Activated CD4-positive, alpha-beta T cell treated with anti-CD3 and anti-CD28 coated beads for 4 hours (primary cell): ENCODE measurements at places on chromosomes 2 and 18.

GRCh38 chr2:128275498-128276045, 43.1 kb downstream of the HS6ST1 start:
- no peak for DNase-seq

GRCh38 chr2:68989035-68989434, 14.6 kb downstream of the GKN1 start:
- DNase-seq, result no peak

GRCh38 chr18:61988100-61988499, 95.3 kb upstream of the RNF152 start:
- no peak for DNase-seq

DNA sequence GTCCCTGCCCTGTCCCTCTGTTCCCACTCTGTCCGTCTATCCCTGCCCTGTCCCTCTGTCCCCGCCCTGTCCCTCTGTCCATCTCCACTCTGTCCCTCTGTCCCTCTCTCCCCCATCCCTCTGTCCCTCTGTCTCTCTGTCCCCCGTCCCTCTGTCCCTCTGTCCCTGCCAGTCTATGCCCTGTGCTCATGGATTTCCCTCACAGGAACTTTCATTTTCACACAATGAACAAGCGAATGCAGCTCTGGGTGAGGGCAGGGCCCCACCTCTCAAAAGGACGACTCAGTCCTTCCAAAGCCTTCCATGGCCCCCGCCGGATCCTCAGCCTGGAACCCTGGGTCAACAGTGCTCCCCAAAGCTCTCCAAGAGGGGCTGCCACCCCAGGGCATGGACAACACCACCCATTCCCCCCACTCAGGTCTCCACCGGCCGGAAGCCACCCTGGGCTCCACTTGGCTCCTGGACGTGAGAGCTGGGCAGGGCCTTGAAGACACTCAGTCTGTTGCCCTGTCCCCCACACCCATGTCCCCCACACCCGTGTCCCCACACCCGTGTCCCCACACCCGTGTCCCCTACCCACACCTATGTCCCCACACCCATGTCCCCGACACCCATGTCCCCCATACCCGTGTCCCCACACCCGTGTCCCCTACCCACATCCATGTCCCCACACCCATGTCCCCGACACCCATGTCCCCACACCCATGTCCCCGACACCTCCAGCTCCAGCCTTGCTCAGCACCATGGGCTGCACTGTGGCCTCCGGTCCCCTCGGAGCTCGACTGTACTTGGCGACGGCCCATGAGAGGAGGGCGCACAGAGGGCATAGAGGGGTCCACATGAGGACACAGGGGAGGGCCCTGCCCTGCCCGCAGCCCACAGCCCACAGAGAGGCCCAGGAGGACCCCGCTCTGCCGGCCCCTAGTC, 156.0 kb downstream of the PXDN start:
- DNase-seq, result no peak

GRCh38 chr2:159096901-159097300, 128.5 kb downstream of the TANC1 start:
- DNase-seq, result no peak

DNA sequence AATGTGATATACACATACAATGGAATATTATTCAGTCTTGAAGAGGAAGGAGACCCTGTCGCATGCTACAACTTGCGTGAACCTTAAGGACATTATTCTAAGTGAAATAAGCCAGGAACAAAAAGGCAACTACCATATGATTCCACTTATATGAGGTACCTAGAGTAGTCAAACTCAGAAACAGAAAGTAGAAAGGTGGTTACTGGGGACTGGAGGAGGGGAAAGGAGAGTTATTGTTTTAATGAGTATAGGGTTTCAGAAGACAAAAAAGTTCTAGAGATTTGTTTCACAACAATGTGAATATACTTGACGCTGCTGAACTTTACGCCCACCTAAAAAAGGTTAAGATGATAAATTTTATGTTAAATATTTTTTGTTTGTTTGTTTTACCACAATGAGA, 47.0 kb downstream of the CXCR4 start:
- no peak for DNase-seq
